H7 (cell line): ENCODE measurements at places on chromosomes 3 and 15. TPM values are rescaled to one million over a fixed set of nuclear protein-coding genes. Genes with fewer than 3 reads are reported as not detected.

The PRSS50 gene
- total RNA-seq: 0.07 and 0.92 TPM in 2 replicates

The CYP1A1 gene
- 0.45 and 0.78 TPM in 2 replicates for total RNA-seq

The SOX14 gene
- 0.52 and 1.2 TPM in 2 replicates for total RNA-seq

The HDC gene
- not detected in 2 replicates for total RNA-seq

The LRRN1 gene
- total RNA-seq: 22.6 and 31.7 TPM in 2 replicates

The SEC62 gene
- 11.9 and 15.7 TPM in 2 replicates for total RNA-seq

The P2RY13 gene
- not detected in 2 replicates for total RNA-seq
